ENCODE measurements at places on chromosomes 12 and 14.
A peak's percentile ranks its signal among the peaks of the same experiment; 100 is the strongest.

DNA sequence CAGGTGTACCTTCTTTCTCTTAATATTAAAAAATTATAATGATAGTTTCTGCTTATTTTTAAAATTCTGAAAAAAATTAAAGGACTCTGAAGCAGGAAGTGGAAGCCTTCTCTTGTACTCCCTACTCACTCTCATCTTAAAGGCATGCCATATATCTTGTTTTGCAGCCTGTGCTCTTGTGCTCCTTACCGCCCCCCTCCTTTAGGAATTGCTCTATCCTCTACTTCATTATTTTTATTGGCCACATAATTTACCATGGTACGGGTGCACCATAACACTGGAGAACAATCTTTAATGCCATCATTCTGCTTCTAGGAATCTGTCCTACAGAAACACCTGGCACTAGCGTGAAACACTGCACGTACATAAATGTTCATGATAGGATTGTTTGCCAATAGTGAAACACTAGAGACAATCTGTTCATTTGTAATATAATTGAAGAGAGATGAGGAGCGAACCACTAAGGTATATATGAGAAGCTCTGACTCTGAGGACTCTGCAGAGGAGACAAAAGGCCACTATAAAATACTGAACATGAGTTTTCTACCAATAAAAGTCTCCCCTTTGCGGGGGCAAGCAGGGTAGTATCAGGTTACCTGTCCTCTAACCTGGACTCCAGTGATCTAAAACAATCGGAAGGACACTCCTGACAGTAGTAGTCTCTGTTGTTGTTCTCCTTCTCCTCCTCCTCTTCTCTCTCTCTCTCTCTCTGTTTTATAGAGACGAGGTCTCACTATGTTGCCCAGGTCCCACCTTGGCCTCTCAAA lies 6.3 kb upstream of the NYNRIN start:
- no peak for DNase-seq

DNA sequence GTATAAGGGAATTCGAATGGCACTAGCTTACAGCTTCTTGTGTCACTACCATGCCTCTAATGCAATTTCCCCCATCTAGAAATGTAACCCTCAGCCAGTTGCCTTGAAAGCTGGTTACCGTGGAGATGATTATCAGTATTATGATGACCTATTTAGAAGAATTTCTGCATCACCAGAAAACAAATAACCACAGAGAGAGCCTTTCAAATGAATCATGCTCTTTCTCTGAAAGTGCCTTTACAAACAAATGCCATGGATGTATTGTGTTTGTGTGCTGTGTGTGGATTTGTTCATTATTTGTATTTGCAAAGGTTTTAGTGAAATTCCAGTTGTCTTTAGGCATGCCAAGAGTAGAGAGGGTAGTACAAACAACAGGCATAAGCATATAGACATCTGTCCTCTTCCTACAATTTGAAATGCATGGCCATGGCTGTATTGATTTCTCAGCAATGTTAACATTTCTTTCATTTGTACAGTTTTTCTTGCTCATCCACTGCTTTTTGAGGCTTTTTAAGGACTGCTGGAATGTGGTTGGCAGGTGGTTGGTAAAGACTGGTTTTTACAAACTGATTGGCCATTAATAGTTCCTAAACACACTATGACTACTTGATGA lies 266.5 kb downstream of the PAWR start:
- no peak for DNase-seq

DNA sequence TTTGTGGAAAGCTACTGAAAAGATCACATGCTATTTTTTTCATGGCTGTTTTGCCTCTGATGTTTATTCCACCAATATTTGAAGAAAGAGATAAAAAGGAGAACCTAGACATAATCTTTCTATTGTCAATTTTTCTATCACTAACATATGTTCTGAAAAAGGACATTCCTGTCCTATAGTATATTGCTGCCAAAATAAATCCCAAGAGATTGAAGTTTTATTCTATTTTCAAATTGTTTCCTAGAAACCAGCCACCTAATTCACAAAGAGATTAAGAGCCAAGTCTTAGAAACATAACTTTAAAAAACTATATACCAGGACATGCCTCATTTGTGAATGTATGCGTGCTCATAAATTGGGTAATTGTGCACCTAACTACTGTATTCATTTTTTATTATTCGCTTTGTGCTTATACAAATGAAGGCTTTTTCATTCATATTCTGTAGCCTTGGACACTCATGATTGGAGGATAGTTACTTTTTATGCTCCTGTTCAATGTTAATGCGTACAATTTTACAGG lies 200.7 kb downstream of the FUT8 start:
- no peak for DNase-seq

DNA sequence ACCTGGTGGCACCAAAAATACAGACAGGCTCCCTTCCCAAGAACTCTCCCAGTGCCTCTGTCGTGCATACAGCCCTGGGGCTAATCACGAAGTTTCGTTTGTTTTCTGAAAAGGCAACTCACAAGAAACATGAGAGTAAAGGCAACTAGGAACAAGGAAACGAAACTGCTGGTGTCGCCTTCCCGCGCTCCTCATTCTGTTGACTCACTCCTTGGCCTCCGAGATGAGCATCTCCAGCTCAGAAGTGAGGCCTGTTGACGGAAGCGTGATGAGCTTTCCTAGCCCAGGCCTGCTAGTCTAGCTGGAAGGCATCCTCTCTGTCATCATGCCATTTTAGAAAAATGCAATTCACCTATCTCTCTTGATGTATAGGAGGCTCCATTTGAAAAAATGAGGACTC lies 50.5 kb downstream of the TTC9 start:
- no peak for DNase-seq

GRCh38 chr12:109162551-109162950 lies 46.2 kb downstream of the ACACB start:
- no peak for DNase-seq

DNA sequence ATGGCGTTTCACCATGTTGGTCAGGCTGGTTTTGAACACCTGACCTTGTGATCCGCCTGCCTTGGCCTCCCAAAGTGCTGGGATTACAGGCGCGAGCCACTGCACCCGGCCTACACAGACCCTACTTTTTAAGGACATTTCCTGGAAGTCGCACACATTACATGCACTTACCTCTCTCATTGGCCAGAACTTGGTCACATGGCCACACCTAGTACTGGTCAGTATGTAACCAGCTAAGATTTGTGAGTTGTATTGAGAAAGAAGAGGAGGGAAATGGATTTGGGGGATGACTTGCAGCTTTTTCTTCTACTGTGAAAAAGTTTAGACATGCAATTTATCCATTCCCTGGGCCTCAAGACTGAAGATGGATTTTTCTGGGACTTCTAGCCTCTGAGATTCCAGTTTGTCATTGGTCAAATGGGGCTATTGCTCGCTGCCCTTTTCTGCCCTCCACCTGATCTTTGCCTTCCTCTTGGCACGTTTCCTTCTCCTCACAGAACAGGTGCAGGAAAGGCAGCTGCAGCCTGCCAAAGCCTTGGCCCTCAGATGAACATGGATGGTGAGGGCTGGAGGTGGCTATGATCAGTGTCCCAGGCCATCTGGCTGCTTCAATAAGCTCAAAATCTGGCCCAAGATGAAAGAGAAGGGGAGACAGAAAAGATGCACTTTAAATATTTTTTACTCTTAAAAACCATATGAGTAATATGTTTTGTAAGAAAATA lies 7.1 kb upstream of the ZDHHC22 start:
- DNase-seq = no peak

GRCh38 chr14:106844608-106845285 lies 1318.4 kb downstream of the TMEM121 start:
- no peak for DNase-seq

DNA sequence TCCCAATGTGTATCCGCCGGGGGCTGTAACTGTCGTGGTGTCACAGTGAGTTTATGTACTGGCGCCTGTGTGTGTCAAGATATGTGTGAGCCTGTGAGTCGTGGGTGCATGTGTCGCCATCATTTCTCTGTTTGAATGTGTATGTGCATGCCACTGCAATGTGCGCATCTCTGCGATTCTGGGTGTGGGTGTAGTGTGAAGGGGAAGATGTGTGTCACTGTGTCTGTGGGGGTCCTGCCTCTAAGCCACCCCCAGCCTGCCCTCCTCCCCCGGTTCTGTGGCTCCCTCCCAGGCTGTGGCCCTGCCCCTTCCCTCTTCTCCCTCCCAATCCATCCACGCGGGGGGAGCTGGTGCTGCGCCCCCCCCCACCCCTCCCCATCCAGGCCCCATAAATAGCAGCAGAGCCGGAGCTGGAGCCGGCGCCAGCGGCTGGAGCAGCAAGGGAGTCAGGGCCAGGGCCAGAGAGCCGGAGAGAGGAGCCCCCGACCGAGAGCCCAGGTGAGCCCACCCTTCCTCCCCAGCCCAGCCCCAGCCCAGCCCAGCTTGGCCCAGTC lies at the start of gene CPNE6:
CPNE6 (plus strand) TSS at position 419 of the 554 bp plus-strand sequence. CDS start 1,375 bp downstream, outside the sequence.
- peak; percentile 23 for DNase-seq

- no peak for DNase-seq
These were observed 10.2 kb downstream of the SGPP1 start for GRCh38 chr14:63717702-63718101.

DNA sequence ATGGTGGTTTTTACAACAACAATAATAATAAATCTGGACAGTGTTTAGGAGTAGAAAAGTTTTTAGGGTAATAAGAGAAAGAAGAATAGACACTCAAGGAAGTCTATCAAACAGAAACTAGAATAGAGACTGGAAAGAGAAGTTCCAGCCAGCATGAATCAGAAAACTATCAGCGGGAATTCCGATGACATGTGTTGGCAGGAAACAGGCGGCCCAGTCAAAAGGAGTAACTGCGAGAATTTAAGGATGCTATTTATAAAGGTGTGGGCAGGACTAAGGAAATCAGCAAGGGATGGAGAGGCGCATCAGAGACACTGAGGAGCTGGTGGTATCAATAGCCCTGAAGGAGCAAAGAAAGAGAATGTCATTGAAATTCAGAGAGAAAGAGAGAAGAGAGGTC lies 89.9 kb downstream of the TBX5 start:
- no peak for DNase-seq

GRCh38 chr14:96198430-96199130 lies 6.1 kb upstream of the BDKRB2 start:
- DNase-seq = no peak

- no peak for DNase-seq
These were observed 136.4 kb downstream of the RPS29 start for GRCh38 chr14:49449749-49450148.

DNA sequence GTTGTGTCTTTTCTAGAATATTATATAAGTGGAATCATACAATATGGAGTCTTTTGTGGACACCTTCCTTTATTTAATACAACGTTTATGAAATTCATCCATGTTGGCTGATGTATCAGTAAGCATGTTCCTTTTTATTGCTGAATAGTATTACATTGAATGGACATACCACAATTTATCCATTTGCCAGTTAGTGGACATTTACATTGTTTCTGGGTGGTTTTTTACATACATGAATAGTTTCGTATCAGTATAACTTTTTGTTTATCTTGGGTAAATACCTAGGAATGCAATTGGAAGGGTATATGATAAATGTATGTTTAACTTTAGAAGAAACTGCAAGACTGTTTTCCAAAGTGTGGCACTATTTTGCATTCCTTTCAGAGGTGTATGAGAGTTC lies 23.1 kb downstream of the IQSEC3 start:
- no peak for DNase-seq

GRCh38 chr12:55957106-55957859 lies 8.6 kb downstream of the PMEL start:
- no peak for DNase-seq

All from nucleus accumbens (tissue), 56 donors.